Dermis blood vessel endothelial cell (primary cell): ENCODE measurements at places on chromosomes 1 and 21.

- DNase-seq: no peak
Measured at GRCh38 chr1:235286667-235287066, 41.3 kb downstream of the ARID4B start.

GRCh38 chr1:109814223-109814622 is 50.5 kb upstream of the EPS8L3 start:
- no peak for DNase-seq

DNA sequence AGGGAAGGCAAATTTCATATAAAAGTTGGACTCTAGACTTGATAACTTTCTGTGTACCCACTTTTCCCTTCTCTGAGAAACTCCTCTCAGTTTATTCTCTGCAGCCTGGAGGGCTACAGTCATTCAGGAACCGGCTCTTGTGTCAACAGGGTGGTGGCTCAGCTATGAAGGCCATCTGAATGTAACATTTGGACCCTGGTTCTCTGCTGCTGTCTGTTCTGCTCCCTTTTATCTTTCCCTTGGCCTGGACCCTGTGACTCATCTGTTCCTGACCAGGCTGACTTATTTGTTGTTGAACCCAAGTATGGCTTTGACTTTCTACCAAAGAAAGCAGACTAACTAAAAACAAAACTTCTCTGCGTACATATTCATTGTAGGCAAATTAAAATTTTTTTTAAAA is 75.4 kb downstream of the CENPF start:
- DNase-seq: no peak

DNA sequence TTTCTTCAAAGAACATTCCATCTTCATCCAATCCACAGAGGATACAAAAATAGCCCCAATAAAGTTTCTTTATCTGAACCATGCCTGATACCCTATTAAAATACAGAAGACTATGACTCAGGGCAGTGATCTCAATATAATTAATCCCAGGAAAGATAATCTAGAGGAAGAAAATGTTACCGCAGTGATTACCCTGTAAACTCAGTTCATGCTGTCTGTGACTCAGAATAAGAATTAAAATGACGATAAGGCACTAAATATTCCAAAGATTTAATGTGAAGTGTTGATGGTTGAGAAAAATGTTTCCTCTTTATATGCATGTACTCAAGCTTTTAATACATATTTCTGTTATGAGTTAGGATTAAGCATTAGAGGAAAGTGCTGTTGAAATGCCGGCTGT is 88.6 kb upstream of the LYPLAL1 start:
- DNase-seq: no peak

- no peak for DNase-seq
Measured at GRCh38 chr1:194366705-194367104, 1180.3 kb upstream of the B3GALT2 start.

- DNase-seq: no peak
Measured at GRCh38 chr21:24115141-24115540, 1492.1 kb downstream of the MRPL39 start.

DNA sequence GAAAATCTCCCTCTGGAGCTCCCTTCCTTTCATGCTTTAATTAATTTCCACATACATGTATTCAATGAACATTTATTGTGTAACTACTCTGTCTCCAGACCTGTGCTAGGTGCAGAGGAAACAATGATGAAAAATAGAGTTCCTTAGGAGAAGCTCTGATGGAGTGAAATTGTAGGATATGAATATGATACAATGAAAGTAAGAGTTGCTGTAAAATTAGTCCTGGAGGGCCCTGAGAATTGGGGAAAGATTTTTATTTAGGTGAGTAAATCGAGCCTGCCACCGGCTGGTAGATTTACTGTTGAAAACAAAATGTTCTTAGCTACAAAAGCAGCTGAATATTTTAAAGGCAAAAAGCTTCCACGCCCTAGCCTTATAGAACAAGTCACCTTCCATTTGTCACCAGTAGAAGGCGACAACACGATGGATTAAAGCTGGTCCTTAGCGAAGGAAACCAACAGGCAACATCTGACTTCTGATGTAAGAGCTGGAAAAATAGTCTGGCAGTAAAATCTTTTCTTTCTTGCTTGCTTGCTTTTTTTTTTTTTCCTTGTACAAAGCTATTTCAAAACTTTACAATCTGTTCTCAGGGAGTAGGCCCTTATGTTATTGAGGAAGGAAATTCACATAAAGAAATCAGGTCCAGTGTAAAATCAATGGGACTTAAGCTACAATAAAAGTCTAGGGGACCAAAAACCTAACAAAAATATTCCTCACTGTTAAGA is 82.0 kb upstream of the ROR1 start:
- DNase-seq: peak; percentile 94

DNA sequence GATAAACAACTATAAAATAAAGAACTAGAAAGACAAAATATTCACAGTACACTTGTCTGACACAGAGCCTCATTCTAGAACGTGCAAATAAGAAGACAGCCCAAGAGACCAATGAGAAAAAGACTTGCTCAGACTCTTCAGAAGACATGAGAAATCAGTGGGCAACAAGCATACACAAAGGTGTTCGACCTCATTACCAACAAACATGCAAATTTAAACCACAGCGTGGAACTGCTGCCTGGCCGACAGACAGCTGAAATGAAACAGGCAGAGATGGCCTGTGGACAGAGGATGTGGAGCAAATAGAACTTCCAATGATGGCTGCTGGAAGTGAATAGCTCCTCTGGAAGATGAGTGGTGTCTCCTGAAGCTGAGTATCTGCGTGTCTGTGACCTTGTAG is 22.4 kb upstream of the COL6A1 start:
- DNase-seq: no peak

DNA sequence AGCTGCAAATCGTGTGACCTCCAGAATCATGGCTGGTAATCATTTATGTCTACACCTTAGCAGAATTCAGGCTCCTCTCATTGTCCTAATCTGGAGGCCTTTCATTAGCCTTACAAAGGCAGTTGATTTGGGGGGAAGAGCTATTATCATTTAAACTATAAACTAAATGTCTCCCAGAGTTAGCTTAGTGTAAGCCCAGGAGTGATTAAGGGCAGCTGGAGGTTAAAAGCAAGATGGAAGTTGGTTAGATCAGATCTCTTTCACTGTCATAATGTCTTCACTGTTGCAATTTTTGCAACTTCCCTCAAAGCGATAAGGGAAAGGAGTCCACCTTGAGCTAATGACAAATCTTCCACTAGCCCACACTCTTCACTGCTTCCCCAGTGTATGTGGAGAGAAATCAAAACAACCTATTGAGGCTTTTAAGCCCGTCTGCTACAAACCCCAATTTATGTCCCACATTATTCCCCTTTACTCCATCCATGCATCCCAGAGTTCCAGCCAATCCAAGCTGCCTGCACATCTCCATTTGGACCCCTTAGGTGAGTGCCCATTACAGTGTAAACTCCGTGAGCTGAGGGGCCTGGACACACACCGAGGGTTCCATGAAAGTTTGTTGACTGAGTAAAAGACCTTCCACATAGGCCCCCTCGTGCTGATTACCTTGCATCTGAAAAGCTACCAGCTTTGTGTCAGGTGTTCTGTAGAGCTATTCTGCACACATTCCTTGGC is 61.5 kb upstream of the KLHDC7A start:
- DNase-seq: no peak

GRCh38 chr1:212285685-212286555 is 710 bp downstream of the PPP2R5A start:
- DNase-seq: peak; percentile 59
